ENCODE measurements at places on chromosomes 11 and 22.

- DNase-seq, result no peak
These were observed 84.9 kb upstream of the HMGXB4 start for GRCh38 chr22:35172442-35172841.

GRCh38 chr11:99893811-99894210 lies 793.3 kb upstream of the ARHGAP42 start:
- no peak for DNase-seq

DNA sequence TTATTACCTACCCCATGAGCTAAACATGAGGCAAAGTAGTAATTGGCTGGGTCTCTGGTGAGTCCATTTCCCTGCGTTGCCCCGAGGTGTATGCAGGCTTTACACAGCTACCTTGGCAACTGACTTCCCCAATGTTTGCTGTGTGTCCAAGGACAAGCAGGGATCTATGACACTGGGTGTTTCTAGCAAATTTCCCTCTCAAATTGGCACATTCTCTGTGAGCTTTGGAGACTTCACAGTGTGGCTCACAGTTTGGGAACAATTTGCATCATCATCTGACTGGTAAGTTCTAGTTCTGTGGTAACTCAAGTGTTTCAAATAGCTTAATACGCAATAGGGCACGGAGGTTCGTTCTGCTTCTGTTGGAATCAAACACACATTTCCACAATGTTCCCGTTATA lies 12.5 kb downstream of the NNMT start:
- DNase-seq, result no peak

DNA sequence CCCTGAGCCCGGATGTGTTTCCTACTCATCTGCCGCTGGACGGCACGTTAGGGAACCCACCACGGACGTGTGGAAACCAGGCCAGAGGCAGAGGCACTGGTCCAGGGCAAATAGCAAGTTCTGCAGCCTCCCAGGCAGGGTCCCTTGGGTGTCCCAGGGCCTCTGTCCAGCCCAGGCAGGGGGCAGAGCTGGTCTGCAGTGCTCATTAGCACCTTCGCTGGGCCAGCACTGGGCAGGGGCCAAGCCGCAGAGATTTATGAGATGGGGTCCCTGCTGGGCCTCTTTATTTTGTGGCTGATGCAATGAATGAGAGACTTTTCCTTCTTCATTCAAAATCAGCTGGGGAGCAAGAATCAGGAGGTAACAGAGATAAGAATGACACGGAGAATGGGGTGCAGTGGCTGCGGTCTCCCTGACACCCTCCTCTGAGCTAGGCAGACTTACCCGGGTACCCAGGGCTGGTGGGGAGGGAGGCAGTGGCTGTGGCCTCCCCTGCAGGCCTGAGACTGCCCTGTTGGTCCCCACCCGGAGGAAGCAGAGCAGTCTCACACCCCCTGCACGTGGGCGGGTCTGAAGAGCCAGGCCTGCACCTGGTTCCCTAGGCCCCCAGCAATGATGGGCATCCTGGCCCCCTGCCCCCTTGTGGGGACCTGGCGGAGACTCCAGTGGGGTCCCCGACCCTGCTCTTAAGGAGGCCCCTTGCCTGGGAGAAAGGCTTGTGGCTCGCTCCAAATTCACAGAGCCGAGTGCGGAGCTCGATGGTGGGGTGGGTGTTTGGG lies 14.0 kb upstream of the PARVG start:
- DNase-seq, result no peak

DNA sequence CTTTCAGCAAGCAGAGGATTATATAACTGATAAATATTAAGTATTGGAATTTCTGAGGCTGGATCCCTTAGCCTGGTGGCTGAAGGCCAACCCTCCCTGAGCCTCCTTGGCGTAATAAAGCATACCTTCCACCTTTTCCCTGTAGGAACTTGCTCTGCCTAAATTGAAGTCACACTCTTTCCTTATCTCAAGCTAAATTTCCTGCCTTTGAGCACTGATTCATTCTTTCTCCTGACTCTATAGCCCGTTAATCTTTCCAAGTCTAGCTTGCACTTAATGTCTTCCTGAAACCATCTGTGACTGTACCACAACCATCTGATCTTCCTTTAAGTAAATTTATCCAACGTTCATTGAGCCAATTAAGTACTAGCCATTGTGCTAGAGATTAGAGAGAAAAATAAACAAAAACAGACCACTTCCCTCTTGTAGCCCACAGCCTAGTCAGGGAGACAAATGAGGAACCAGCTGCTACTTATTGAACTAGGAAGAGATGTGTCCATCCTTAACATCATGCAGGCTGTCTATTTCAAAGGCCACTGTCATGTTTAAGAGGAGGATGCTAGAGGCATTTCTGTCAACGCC lies 62.9 kb downstream of the GRK3 start:
- DNase-seq, result no peak

DNA sequence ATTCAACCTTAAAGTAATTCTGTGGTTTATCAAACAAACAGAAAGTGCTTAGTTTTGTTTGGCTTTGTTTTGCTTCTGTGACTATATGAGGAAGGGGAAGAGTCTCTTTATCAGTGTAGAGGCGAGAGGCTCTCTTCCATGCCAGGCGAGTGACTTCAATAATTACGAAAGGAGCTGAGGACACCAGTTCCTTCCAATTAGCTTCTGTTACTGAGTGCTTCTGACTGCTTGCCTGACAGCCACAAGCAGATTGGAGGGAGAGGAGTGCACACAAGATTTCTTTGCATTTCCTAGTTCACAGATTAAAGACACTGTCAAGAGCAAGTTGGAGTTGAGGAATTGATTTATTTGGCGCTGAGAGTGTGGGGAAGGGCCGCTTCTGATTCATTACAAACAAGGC lies 1484.5 kb upstream of the TENM4 start:
- no peak for DNase-seq

- no peak for DNase-seq
These were observed 25.0 kb upstream of the MYRF start for GRCh38 chr11:61727401-61727811.

DNA sequence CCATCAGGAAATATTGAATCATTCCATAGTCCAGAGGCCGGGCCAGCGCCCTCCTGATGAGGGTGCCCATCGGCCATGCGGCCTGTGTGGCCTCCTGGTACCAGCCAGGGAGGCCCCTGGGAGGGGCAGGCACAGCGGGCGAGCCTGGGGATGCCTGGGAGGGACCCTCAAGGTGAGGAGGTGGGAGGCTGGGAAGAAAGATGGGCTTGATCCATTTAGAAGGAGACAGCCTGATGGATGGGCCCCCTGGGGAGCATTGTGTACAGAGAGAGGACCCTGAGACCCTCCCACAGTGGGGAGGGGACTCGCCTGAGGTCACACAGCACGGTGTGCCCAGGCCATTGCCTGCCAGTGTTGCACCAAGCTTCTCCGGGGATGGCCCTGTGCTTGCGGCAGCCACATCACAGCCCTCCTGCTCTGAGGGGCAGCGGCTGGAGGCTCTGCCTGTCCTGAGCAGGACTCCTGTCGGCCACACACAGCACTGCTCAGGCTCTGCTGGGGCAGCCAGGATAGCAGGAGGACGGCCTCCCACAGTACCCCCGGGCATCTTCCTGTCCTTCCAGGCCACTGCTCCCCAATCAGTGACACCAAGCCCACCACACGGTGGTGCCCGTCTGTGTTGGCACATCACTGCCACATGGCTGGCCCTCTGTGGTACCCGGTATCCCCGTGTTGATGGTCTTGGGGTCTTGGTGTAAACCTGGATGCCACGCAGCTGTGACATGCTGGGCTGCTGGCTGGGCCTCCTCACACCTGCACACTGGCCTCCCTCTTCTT lies 290.0 kb downstream of the TBC1D22A start:
- DNase-seq, result no peak

DNA sequence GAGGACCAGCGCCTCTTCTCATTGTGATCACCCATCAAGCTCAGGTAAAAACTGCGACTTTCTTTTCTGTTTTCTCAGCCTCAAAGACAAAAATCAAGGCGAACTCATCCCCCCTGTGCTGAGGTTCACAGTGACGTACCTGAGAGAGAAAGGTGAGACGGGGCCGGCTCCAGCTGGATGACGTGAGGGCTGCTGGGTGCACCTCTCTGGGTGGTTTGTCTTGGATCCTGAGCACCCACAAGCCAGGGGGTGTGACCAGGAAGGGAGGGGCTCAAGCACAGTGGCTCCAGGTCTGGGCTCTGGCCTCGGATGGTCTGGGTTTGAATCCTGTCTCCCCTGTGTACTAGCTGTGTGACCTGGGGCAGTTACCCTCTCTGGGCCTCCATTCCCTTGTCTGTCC lies 92.8 kb downstream of the ARHGAP8 start:
- DNase-seq, result no peak

DNA sequence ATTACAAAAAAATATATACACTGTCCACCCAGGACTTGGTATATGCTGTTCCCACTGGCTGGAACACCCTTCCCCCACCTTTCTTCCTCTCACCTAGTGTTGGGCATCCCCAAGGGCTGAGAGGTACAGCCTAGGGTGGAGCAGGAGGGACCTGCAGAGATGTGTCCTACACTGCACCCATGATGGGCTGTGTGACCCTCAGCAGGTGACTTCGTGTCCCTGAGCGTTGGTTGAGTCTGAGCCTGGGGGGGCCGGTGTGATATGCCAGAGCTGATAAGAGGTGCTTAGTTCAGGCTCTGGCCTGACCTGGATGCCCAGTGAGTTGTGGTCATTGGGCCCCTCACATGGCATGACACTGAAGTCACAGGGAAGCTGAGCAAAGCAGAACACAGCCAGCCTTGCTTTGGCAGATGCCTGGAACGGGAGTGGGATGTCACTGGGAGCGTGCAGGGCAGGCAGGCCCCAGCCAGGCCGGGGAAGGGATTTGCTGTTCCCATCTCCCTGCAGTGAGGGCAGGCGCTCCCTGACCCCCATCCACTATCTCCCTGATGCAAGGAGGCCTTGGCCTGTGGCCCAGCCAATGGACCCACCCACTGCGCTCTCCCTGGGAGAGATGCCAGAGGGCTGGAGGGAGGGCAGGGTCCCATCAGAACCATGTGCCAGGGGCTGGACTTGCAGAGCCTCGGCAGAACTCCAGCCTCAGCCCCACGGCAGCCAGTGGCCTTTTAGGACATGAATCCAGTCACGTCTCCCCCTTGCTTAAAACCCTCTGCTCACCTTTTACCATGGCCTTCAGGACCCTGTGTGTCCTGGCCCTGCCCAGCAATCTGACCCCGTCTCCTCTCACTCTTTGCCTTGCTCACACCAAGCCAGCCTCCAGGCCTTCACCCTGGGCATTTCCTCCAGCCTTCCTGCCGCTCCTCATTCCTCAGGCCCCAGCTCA lies 138.9 kb downstream of the MN1 start:
- no peak for DNase-seq

GRCh38 chr11:121794671-121795141 lies 321.3 kb downstream of the BLID start:
- no peak for DNase-seq

- DNase-seq, result no peak
These were observed 8.4 kb downstream of the TSPAN4 start for GRCh38 chr11:850775-851763.

GRCh38 chr22:49826603-49827270 lies 936 bp downstream of the BRD1 start:
- no peak for DNase-seq

- DNase-seq, result no peak
These were observed 139.0 kb upstream of the NAV2 start for GRCh38 chr11:19573666-19574065.

DNA sequence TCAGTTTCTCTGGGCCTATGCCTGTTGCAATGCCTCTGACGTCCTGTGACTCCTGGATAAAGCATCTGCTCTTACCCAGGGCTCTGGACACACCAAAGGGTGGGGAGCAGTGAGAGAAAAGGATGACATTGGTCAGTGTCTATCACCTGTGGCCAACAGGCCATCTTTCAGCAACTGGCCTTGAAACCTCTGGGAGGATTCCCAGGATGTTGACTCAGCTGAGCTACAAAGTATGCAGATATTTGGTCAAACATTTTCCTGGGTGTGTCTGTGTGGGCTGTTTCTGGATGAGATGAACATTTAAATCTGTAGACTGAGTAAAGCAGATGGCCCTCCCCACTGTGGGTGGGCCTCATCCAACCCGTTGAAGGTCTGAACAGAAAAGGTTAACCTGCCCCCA lies 149.9 kb downstream of the SPATA19 start:
- no peak for DNase-seq

- DNase-seq, result no peak
These were observed 156.3 kb downstream of the GRM5 start for GRCh38 chr11:88909500-88909899.

GRCh38 chr11:27179334-27179733 lies 138.7 kb downstream of the BBOX1 start:
- DNase-seq, result no peak

GRCh38 chr11:638631-639331 lies 1.7 kb downstream of the DRD4 start:
- DNase-seq, result no peak

DNA sequence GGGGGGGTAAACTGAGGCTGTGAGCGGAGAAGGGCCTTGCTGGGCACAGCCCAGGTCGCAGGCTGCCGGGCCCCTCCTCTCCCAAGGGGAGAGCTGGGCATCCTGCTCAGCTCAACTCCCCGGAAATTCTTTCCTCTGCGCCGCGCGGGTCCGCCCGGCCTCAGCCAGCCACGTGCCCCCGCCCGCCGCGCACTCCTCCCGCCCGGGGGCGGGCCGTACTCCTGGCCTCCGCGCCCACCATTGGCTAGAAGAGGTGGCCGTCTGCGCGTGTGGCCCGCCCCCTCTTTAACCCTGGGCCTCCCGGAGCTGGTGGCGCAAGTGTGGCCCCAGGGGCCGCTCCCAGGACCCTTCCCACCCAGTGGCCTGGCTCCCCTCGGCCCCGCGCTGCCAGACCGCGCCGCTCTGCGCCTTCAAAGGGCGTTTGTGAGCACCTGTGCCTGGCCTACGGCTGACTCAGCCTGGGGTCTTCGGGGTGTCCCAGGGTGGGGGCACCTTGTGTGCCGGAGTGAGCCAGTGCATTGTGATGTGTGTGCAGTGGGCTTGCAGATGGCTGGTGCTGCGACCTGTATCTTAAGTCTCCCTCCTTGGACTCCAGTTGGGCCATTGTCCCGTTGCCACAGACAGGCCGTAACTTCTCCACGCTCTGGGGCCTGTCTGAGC lies 2.0 kb downstream of the MRGPRF start:
- no peak for DNase-seq

DNA sequence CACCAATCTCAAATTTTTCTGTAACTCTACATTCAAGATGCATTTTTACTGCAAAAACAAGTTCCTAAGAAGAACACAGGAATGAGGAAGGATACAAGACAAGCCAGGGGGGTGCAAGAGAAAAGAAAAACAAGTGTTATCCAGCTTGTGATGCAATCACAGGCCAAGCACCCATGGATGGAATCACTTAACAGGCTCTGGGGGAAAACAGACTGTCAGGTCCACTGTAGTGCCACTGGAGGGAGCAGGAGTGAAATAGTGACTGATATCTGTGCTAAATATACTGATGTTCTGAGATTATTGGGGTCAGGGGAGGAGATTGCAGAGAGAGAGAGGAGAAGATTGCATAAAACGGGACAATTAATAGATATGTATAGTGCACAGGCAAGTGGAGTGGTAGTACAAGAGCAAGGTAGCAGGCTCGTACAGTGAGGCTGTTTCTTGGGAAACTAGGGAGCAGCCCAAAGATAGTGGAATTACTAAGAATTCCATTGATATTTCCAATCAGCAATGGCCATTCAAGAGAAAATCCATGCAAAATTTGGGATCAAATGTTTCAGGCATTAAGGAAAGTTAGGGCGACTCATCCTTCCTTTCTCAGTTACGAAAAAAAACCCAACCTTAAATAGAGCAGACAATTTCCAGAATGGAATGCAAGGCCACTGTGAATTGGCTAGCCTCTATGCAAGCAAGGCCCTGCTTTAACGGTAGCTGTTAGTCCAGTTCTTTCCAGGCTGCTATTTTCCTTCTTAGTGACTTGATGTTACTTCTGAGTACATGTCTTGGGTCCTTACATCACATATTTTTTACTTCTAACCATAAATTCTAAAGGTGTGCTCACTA lies 52.2 kb upstream of the CEP126 start:
- no peak for DNase-seq

GRCh38 chr11:78363024-78363619 lies 54.5 kb downstream of the GAB2 start:
- DNase-seq, result no peak
